Left colon (tissue), 2 donors: ENCODE measurements at places on chromosomes 11 and 22. TPM values are rescaled to one million over a fixed set of nuclear protein-coding genes. Genes with fewer than 3 reads are reported as not detected.

The CASP5 gene
- total RNA-seq = 107 TPM

The SCN4B gene
- 0.67 TPM for total RNA-seq

The TRIM34 gene
- total RNA-seq = 7.9 TPM

- no peak for DNase-seq
Measured at GRCh38 chr22:49848690-49849160, 4.9 kb upstream of the ZBED4 start.

- no peak for DNase-seq
Measured at GRCh38 chr11:33722590-33723234, 13.5 kb downstream of the CD59 start.

DNA sequence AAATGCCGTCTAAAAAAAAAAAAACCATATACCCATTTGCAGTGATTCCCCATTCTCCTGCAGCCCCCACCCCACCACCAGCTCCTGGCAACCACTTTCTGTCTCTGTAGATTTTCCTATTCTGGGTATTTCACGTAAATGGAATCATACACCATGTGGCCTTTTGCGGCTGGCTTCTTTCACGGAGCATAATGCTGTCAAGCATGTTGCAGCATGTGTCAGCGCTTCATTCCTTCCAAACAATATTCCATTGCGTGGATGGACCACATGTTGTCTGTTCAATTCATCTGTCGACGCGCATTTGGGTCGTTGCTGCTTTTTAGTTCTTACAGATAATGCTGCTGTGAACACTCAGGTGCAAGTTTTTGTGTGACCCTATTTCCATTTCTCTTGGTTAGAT lies 14.8 kb upstream of the EMID1 start:
- no peak for DNase-seq

DNA sequence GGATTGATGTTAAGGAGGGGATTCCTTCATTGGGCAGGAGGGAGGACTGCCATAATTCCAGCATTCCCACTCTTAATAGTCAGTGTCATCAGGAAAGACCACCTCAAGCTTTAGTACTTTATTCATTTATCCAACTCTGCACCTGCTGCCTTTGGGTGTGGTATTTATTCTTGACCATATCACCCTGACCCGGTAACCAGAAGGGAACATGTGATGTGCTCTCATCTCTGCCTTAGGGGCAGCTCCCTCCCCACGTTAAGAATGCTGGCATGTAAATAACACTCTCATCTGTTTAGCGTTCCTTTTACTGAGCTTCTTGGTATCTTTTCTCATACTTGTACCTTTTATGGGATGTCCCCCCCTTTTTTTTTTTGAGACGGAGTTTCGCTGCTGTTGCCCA lies 7.7 kb downstream of the CAT start:
- DNase-seq = no peak

- DNase-seq = peak; percentile 59
Measured at GRCh38 chr22:17952273-17952801, 72.0 kb downstream of the MICAL3 start.

- DNase-seq = no peak
Measured at GRCh38 chr22:19228179-19228578, 49.6 kb upstream of the SLC25A1 start.

GRCh38 chr11:71078482-71078881 lies 173.9 kb downstream of the SHANK2 start:
- DNase-seq = no peak

- DNase-seq = no peak
Measured at GRCh38 chr11:1193326-1194230, 29.3 kb upstream of the MUC5B start.

DNA sequence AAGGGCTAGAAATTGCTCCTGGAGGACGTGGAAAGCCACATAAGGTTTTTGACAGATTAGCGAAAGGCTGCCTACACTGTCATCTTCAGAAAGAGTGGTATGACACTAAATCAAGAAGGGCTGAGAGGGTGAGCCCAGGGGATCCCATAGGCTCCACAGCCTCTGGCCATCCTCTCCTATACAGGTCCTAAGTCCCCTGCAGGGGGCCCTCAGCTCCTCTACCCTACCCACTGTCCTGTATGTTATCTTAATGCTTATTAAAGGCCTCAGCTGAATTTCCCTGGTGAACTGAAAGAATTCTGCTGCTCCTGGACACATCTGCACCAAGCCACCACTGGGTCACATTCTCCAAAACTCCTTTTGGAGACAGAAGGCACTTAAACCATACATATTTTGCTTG lies 7.9 kb downstream of the KLHL22 start:
- no peak for DNase-seq

GRCh38 chr11:93131709-93132108 lies 66.1 kb downstream of the SLC36A4 start:
- no peak for DNase-seq

- DNase-seq = no peak
Measured at GRCh38 chr22:20464096-20464614, 26.5 kb upstream of the SCARF2 start.

GRCh38 chr11:35943309-35943708 lies 553 bp upstream of the LDLRAD3 start:
- DNase-seq = no peak
